Endothelial cell (in vitro differentiated cells): ENCODE measurements at places on chromosomes 13 and 19. TPM values are rescaled to one million over a fixed set of nuclear protein-coding genes. Genes with fewer than 3 reads are reported as not detected.

- H3K36me3 ChIP-seq, result peaks cover 2% of the 10 kb centered on the region
- no peak for DNase-seq
- no peak overlapping the region for H3K4me3 ChIP-seq
- no peak overlapping the region for H3K27ac ChIP-seq
- H3K4me1 ChIP-seq, result peaks cover 4% of the 10 kb centered on the region
Observed at GRCh38 chr13:111620166-111620565, 299.7 kb downstream of the TEX29 start.

CCNA1 gene
- not detected for total RNA-seq

- no peaks in the 10 kb centered on the region for H3K4me1 ChIP-seq
- H3K4me3 ChIP-seq, result no peak overlapping the region
- H3K27ac ChIP-seq, result no peak overlapping the region
Observed at GRCh38 chr13:51481656-51482055, 28.8 kb upstream of the INTS6 start.

UTP14C gene
- total RNA-seq, result 16.8 TPM

DNA sequence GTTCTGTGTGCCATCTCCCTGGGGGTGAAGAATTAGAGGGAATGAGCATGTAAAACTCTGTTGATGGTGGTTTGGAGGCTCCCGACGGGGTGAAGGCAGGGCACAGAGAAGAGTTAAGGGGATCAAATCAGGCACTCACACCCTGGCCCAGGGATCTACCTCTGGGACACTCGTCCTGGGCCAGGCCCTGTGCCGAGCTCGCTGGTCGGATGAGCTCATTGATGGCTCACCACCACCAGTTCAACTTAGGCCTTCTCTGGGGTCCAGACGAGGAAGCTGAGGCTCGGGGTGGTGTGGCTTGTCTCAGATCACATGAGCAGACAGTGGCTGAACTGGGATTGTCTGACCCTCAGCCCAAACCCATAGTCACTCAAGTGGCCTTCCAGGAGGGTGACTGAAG is 1.6 kb downstream of the NACC1 start:
- H3K4me3 ChIP-seq, result peak overlapping the region; percentile 95
- H3K27me3 ChIP-seq, result peaks cover 10% of the 10 kb centered on the region
- peaks cover 40% of the 10 kb centered on the region for H3K4me1 ChIP-seq
- no peak for DNase-seq

DNA sequence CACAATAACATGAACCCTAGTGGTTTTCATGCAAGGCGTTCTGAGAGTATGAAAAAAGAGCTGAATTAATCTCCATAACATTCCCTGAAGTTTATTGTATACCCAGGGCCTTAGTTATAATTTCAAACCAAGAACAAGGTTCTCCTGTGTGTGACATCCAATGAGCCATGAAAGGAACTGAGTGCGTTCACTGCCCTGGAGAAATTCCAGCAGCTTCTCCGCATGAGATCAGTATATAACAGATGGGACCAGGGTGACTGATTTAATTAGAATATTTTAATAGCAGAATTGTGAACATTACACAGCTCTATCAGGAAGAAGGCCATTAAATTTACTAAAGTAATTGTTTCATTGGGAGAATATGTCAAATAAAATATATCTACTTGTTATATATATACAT is 1190.5 kb upstream of the SLC10A2 start:
- H3K27ac ChIP-seq, result no peak overlapping the region
- H3K4me3 ChIP-seq, result no peak overlapping the region
- peaks cover 6% of the 10 kb centered on the region for H3K4me1 ChIP-seq
- no peak for DNase-seq
- no peaks in the 10 kb centered on the region for H3K36me3 ChIP-seq
- H3K27me3 ChIP-seq, result no peaks in the 10 kb centered on the region

- peaks cover 6% of the 10 kb centered on the region for H3K27me3 ChIP-seq
- no peak overlapping the region for H3K27ac ChIP-seq
- H3K4me1 ChIP-seq, result no peaks in the 10 kb centered on the region
- DNase-seq, result no peak
Observed at GRCh38 chr13:33135097-33135496, 118.9 kb downstream of the KL start.

MZT1 gene
- 11.4 TPM for total RNA-seq

- DNase-seq, result no peak
- H3K36me3 ChIP-seq, result no peaks in the 10 kb centered on the region
- peaks cover 31% of the 10 kb centered on the region for H3K4me1 ChIP-seq
- peak overlapping the region; percentile 17 for H3K4me3 ChIP-seq
Observed at GRCh38 chr19:48258350-48258749, 2.6 kb upstream of the CARD8 start.

GRCh38 chr19:38891771-38892170 is 7.6 kb downstream of the SIRT2 start:
- no peak overlapping the region for H3K27ac ChIP-seq
- H3K4me1 ChIP-seq, result no peaks in the 10 kb centered on the region
- peaks cover 11% of the 10 kb centered on the region for H3K36me3 ChIP-seq
- peaks cover 3% of the 10 kb centered on the region for H3K27me3 ChIP-seq
- no peak overlapping the region for H3K4me3 ChIP-seq

DNA sequence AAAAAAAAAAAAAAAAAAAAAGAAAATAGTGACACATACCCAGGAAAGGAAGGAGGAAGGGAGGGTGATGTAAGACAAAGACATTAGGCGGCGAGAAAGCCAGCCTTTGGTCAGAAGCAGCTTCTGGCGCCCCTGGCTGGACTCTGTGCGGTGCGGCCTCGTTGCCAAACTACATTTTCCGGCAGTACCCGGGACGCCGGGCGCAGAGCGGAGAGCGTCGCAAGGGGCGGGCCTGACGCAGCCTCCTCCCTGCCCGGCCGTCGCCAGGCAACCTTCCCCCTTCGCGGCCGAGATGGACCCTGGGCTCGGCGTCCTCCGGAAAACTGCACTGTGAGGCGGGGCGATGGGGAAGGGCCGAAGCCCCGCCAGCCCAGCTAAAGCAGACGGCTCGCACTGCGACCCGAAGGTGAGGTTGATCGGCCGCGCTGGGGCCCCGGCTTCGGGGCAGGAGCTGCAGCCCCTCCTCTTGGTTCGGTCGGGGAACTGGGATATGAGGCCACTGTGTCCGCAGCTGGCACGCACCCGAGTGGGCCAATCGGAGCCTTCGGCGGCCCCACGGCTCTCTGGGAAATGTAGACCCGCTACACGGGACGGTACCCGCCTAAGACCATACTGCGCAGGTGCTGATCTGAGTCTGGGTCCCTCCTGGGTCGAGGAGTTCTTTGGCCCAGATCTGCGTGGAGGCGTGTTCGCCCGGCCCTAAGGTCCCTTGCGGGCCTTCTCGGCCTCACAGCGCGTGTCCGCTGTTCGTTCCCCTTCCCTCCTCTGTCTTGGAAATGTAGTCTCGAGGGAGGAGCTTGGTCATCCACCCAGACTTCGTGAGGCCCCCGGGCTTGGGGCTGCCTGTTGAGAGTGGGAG is 2.3 kb upstream of the MZF1 start:
- peak; percentile 85 for DNase-seq
- H3K27me3 ChIP-seq, result peaks cover 22% of the 10 kb centered on the region
- H3K27ac ChIP-seq, result peak overlapping the region; percentile 92
- peaks cover 33% of the 10 kb centered on the region for H3K4me1 ChIP-seq
- peaks cover 17% of the 10 kb centered on the region for H3K36me3 ChIP-seq

GRCh38 chr13:106314417-106314816 is 221.0 kb downstream of the EFNB2 start:
- H3K27ac ChIP-seq, result no peak overlapping the region
- H3K27me3 ChIP-seq, result peaks cover 2% of the 10 kb centered on the region
- DNase-seq, result no peak
- peaks cover 8% of the 10 kb centered on the region for H3K4me1 ChIP-seq
- no peak overlapping the region for H3K4me3 ChIP-seq

PRRG2 gene
- 2.4 TPM for total RNA-seq

DNA sequence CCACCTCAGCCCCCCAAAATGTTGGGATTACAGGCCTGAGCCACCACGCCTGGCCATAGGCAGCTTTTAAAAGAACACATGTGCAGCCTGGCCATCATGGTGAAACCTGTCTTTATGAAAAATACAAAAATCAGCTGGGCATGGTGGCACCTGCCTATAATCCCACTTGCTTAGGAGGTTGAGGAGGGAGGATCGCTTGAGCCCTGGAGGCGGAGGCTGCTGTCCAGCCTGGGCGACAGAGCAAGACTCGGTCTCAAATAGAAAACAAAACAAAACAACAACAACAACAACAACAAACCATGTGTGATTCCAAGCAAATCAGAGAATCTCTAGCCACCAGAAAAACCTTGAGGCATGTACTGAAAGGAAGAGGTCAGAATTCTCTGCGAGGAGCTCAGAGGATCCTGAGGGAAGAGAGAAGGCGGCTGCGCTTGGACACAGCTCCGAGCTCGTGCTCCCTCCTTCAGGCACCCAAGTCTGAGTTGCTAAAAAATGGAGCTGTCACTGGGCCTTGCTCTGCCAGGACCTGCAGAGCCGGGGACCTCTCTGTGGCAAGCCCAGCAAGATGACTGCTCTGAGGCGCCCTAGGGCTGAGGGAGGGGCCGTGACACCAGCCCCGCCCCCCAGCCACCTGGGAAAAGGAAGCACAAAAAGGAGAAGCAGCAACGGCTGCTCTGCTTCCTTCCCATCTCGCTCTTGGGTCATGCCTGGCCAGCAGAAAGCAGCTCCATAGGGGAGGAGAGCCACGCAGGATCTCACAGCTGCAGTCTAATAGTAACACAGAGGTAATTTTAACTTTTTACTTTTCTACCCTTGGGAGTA is at the start of gene ARL11:
TSS of gene ARL11 (plus strand) at position 677 of the 822 bp plus-strand sequence. CDS start 1,941 bp downstream, outside the sequence.
- no peaks in the 10 kb centered on the region for H3K27me3 ChIP-seq
- peak within 1 kb of the TSS; percentile 42 for H3K27ac ChIP-seq
- peaks cover 27% of the 10 kb centered on the region for H3K4me1 ChIP-seq
- H3K36me3 ChIP-seq, result no peaks in the 10 kb centered on the region

GRCh38 chr13:100528820-100529219 is 59.8 kb downstream of the GGACT start:
- H3K4me1 ChIP-seq, result peaks cover 6% of the 10 kb centered on the region
- peaks cover 3% of the 10 kb centered on the region for H3K27me3 ChIP-seq
- peaks cover 16% of the 10 kb centered on the region for H3K36me3 ChIP-seq

DNA sequence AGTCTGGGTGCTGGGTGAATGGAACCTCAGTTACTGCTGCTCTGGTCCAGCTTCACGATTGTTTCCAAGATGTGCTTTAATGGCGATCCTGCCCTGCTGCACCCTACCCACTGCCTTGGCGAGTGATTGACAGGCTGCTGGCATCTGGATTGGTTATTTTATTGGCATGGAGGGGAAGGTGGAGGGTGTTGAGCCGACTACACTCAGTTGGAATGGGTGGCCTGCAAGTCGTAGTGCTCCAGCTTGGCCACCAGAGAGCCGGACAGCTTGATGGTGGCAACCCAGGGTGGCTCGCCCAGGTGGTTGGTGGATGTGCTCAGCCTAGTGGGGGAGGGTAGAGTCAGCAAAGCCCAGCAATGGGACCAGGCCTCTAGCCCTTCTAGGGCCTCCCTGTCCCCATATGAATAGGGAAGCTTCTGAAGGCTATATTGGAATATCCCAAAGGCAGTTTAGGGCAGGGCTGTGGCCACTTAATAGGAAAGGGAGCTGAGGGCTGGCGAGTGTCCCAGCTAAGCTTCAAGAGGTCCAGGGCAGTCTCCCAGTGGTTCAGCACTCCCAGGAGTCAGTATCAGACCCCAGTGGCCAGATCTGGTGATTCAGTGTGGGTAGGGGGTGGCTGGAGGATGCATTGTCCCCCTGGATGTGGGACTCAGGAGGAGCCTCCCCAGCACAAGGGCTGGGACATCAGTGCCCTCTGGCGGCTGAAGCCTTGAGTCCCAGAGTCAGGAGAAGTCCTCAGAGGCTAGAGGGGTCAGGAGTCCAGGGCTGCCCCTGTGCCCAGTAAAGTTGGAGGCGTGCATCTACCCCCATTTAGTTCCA is 3.4 kb downstream of the GGN start:
- H3K27ac ChIP-seq, result no peak overlapping the region
- H3K4me1 ChIP-seq, result peaks cover 8% of the 10 kb centered on the region
- peaks cover 24% of the 10 kb centered on the region for H3K36me3 ChIP-seq
- no peak overlapping the region for H3K4me3 ChIP-seq
